ENCODE measurements at places on chromosomes 2 and 18.

- no peak for DNase-seq
Observed at GRCh38 chr2:210655229-210655975, 99.0 kb downstream of the CPS1 start.

GRCh38 chr2:66684289-66684688 lies 249.4 kb downstream of the MEIS1 start:
- DNase-seq: no peak

DNA sequence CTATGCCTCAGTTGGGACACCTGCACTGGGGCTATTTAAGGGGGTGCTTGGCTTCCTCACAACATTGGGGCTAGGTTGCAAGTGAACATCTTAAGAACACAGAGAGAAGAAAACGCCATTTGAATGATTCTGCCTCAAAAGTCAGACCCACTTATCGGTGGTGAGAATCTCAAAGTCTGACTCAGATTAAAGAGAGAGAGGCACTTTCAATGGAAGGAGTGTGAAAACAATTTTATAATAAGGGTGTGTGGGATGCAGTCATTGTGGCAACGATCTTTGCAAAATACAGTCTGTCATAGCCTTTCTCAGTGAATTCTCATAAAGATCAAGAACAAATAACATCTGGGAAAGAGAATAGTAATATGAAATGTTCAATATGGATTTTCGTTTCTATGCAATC lies 41.8 kb downstream of the CCDC102B start:
- no peak for DNase-seq

DNA sequence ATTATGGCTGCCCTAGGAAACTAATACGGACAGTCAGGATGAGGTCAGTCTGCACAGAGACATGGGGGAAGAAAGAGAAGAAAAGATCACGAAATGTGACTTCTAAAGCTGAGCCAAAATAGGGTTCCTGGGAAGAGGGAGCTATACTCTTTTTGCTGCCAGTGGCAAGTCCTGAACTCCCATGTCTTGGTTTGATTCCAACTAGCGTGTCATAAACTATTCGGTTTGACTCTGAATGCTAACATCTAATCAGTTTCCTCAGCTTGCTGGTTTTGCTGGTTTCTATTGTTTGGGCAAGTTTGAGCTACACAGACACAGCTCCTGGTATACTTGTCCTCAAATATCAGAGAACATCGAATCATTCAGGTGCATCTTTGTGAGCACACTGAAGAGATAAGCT lies 80.5 kb upstream of the CYP1B1 start:
- no peak for DNase-seq

- DNase-seq: no peak
Observed at GRCh38 chr2:3107567-3107966, 270.1 kb downstream of the EIPR1 start.

- no peak for DNase-seq
Observed at GRCh38 chr18:12689256-12689850, 13.2 kb downstream of the CEP76 start.

DNA sequence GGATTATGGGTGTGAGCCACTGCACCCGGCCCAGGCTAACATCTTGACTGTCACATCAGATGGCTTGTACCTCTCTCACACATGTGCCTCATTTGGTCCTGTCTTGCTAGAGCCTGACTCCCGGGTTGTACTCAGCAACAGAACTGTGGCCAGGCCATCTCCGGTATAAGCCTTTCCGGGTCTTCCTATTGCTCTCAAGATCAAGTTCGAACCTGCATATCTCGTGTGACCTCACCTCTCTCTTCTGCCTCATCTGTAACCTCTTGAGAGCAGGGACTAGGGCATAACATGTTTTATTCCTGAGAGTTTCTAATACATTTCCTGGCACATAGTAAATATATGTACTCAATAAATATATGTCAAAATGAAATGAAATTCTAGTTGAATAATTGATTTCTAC lies 114.0 kb downstream of the ACAA2 start:
- DNase-seq: no peak

GRCh38 chr18:75322206-75322605 lies 105.3 kb downstream of the SMIM21 start:
- DNase-seq: no peak

DNA sequence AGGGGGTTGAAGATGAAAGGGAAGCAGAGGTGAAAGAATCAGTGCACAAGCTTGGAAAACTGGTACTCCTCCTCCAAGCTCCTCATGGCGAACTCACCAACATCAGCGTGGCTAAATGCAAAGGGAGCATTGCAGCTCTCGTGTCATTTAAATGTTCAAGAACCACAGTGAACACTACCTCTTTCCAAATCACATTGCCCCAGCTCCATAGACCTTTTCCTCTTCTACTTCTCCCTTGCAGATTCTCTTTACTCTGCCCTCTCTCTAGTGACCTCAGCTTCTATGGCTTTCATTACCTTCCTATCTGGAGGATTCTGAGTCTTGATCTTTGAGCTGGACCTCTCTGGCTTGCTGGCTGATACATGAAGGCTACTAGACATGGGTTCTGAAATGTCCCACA lies 14.3 kb downstream of the EPB41L3 start:
- no peak for DNase-seq

- DNase-seq: no peak
Observed at GRCh38 chr18:48794251-48794970, 156.4 kb downstream of the SMAD7 start.

DNA sequence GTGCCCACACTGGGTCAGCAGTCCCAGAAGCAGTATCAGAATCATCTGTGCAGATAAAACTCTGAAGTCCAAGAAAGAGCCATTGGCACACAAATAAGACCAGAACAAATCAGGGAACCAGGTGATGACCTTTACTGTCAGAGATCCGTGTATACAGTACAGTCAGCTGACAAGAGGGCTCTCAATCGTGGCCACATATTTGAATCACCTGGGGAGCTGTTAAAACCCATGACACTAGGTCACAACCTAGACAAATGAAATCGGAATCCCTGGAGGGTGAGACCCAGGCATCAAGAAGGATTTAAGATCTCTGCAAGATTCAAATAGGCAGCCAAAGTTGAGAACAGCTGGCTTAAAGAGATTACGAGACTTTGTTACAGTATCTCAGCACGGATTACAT lies 807.1 kb downstream of the RNF144A start:
- no peak for DNase-seq

DNA sequence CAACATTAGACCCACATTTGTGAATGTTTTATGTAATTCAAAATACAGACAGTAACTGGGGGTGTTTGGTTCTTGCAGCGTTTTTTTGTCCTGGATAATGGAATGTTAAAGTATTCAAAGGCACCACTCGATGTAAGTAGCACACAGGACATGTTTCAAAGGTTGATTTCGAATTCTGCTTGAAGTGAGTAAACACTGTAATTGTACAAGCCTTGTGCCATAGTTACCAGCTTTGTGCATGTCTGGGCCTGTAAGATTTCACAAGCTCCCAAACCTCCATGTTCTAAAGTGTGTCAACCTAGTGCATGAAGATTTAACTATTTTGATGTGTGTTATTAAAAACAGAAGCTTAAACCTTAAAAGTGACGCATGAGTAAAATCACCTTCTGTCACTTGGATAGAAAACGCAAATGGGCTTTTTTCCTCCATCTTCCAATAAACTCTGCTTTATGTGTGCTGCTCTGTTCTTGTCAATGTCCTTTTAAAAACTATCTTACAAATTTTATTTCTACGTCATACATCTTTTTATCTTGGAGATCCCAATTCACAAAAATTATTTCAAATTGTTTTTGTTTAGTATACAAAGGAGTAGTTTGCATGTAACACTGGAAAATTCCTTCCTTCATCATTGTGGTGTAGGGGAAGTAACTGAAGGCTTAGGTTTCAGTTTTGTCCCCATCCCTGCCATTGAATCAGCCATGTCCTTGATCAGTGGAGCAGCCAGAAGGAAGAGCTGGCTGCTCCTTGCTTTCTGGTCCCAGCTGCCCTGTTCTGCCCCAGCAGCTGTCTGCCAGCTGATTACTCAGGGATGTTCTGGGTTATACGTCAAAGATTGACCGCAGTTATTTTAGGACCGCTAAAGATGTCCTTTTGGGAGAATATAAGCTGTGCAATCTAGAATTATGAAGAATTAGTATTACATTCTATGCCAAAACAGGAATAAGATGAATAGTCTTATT lies 119.2 kb downstream of the PRKRA start:
- DNase-seq: no peak

DNA sequence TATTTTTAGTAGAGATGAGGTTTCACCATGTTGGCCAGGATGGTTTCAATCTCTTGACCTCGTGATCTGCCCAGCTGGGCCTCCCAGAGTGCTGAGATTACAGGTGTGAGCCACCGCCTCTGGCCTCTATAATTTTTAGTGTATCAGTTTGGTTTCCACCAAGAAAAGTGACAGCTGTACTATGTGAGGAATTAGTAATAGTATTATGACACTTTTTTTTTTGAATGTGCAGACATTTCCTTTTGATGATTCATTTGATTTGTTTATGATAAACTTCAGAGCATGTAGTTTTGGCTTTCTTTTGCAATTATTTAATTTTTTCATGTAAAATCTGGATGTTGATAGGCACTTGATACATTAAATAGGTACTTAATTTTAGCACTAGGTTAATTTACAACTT lies 61.5 kb downstream of the PTPN4 start:
- no peak for DNase-seq

GRCh38 chr18:76405280-76405679 lies 89.8 kb downstream of the ZNF516 start:
- no peak for DNase-seq

- no peak for DNase-seq
Observed at GRCh38 chr2:240131941-240132650, 4.0 kb downstream of the COPS9 start.

DNA sequence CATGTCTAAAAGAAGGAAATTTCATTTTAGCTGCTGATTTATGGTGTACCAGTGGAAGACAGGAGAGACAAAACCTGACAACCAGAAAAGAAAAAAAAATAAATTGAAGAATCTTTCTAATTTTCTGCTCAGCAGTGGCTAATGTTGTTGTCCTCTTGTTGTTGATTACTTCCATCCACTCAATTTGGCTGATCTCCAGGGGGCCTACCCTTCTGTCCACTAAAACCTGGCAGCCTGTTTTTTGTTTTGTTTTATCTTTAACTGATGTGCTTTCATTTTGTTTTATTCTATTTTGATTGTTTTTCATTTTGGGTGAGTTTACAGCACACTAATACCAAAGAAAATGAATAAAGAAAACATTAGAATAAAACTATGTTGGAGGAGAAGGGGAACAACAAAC lies 27.4 kb downstream of the TFPI start:
- DNase-seq: no peak

- no peak for DNase-seq
Observed at GRCh38 chr2:40364151-40364874, 87.6 kb downstream of the SLC8A1 start.

DNA sequence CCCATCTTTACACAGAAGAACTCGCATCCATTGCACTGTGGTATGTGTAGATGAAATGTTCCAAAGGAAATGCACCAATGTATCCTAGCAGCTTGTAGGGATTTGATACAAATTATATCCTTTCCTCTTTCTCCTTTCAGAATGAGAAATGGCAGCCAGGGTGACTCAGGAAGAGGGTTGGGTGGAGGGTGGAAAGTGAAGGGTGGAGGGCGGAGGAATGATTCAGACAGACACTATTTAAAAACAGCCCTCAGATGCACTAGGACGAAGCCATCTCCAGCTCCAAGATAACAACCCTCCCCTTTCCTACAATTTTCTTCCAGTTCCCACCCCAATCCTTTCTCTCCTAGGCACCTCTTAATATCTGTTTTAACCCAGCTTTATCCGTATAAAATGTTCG lies 96.2 kb upstream of the STK39 start:
- no peak for DNase-seq

GRCh38 chr2:37869771-37870170 lies 55.3 kb upstream of the RMDN2 start:
- DNase-seq: no peak

- no peak for DNase-seq
Observed at GRCh38 chr2:35932276-35932963, 423.2 kb upstream of the CRIM1 start.

- no peak for DNase-seq
Observed at GRCh38 chr18:55228191-55228590, 268.9 kb upstream of the CCDC68 start.

- DNase-seq: no peak
Observed at GRCh38 chr2:29766191-29766590, 155.2 kb downstream of the ALK start.

DNA sequence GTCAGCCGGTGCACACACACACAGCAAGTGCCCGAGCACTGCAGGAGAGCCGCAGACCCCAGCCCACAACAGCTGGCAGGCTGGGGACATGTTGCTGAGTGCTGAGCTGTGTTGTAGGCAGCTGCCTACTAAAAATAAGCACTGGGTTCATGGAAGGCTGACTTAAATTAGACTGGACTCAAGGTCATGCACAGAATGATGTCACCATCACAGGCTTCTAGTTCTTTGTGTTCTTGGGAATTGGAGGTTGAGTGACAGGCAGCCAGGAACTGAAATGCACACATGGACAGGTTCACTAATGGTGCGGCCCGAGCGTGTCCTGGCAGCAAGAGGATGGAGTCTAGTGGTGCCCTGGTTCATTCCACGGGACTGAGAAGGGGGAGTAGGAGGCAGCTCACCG lies 71.3 kb downstream of the VWA3B start:
- no peak for DNase-seq

GRCh38 chr2:8307606-8308180 lies 374.2 kb upstream of the ID2 start:
- no peak for DNase-seq

DNA sequence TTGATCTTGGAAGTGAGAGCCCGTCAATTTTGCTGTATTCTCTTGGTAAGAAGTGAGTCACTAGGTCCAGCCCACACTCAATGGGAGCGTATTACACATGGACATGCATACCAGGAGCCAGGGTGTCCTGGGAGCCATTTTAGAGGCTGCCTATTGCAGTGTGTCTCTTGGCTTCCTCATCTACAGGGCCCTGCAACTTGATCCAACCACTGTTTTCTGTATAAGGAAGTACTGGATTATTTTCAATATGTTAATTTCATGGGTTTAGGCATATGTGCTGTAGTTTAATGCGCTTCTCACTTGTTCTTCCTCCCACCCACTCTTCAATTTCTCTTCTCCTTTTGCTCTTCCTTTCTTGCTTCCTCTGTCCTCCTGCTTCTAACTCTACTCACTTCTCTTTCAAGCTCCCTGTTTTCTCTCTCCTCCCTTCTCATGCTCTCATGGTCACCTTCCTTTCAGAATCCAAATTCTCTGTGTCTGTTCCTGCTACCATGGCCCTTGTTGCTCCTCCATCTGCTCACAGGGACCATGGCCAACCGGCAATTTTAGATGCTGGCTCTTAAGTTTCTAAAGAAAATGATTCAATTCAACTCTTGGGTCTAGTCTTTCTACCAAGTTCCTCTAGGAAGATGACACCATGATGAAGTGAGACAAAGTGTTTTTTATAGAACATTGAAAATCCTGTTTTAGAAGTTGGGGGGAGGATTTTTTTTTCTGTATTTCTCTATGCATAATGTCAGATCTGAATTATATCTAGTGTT lies 152.0 kb upstream of the ZEB2 start:
- DNase-seq: peak; percentile 85

GRCh38 chr2:60317844-60318243 lies 235.6 kb downstream of the BCL11A start:
- DNase-seq: no peak

DNA sequence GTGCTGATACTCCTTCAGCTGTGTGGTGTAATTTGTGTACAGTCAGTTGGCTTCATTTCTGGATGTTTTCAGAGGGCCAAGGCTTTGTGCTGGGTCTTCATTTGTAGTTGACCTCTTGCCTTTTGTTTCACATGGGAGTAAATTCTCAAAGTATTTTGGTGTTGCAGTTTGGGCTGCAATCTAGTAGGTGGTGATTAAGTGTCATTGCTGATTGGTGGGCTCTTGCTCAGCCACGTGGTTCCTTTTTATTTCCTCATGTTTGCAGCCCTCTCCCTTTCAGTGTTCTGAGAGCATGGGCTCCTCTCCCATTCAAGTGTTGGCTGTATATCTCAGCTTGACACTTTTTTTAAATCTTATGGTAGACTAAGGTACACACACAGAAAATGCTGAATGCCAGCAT lies 96.8 kb downstream of the SNTG2 start:
- no peak for DNase-seq
